ENCODE measurements at places on chromosomes 7 and 10.

- no peak for DNase-seq
These were observed 59.6 kb upstream of the BICC1 start for GRCh38 chr10:58453105-58453504.

DNA sequence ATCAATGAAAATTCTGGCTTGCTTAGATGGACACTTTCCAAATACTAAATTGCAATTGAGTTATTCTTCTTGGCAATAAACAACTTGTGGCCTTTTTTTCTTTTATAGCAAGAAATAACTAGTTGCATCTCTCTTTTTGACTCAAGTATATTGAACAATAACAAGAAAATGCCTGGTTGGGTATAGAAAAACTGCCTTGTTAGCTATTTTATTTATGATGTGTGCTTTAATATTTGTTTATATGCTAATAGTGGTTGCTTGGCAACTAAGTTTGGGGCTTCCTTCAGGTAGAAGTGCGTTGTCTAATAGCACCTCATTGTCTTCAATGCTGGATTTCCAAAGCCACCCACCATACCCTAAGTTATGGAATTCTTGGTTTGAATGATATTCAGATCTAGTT is 30.1 kb upstream of the PPP1R3C start:
- no peak for DNase-seq

GRCh38 chr7:107610323-107610722 is 30.3 kb downstream of the BCAP29 start:
- DNase-seq: no peak

GRCh38 chr10:118971876-118972275 is 57.6 kb upstream of the NANOS1 start:
- no peak for DNase-seq

Measured in CD4-positive, alpha-beta T cell treated with Interleukin-12 subunit alpha and Interleukin-12 subunit beta, for 1 hour (primary cell).